CD8-positive, alpha-beta memory T cell (primary cell): ENCODE measurements at places on chromosomes 7 and 10. TPM values are rescaled to one million over a fixed set of nuclear protein-coding genes. Genes with fewer than 3 reads are reported as not detected.

DNA sequence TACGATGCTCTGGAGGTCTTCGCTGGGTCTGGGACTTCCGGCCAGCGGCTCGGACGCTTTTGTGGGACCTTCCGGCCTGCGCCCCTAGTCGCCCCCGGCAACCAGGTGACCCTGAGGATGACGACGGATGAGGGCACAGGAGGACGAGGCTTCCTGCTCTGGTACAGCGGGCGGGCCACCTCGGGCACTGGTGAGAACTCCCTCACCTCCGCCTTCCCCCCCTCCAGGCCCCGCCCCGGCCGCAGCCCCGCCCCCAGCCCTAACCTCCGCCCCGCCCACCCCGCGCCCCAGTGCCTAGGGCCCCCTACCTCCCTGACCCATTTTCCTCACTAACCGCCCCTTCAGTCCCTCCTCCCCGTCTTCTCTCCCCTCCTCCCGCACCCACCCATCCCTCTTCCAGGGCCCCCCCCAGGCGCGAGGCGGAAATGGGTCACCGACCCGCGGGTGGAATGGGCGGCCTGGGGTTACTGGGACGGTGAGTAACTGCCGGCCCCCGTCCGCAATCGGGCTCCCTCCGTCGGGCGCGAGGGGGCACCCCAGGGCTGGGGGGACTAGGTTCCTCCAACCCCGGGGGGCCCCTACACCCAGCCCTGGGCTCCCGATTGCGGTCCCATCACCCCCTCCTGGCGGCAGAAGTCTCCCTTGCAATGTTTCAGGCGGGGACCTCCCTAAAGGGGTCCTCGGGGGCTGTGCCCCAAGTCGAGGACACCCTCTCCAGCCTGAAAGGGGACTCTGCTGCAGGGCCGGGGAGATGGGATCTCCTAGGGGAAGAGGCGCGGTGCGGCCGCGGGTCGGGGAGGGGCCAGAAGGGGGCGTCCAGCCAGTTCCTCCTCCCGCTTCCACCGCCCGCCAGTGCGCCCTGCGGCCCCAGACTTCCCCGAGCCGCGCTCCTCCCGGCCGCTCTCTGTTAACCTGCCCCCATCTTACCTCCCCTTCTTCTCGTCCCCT lies 2.1 kb downstream of the PCOLCE start:
- peak; percentile 88 for DNase-seq

DNA sequence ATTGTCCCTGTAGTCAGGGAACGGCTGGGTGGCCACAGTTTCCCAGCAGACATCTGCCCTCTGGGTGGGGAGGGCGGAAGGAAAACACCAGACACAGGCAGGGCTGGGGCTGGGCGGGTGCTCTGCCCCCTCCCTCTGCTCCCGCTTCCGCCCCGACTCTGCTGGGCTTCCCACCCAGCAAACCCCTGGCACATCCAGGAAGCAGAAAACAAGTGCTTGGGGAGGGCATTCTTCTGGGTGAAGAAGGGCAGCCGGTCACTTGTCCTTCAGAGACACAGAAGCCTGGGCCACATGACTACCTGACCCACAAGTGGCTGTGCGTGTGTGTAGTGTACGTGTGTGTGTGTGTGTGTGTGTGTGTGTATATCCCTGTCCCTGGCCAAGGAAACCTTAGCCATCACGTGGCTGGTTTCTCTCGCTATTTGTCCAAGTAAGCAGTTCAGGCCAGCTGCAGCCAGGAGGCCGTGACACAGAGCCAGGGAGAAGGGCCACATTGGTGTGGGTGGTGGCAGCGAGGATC lies 77.9 kb downstream of the ZMIZ1 start:
- peak; percentile 34 for DNase-seq

GRCh38 chr10:3068201-3068967 lies 1.0 kb downstream of the PFKP start:
- DNase-seq = peak; percentile 62

GRCh38 chr7:50092579-50093491 lies at the start of gene ZPBP:
TSS of gene ZPBP (minus strand) at chr7:50093246. CDS start at chr7:50093194, 52 bp downstream.
- peak; percentile 64 for DNase-seq

HYAL4 gene
- total RNA-seq = not detected

PRR15 gene
- not detected for total RNA-seq

DNA sequence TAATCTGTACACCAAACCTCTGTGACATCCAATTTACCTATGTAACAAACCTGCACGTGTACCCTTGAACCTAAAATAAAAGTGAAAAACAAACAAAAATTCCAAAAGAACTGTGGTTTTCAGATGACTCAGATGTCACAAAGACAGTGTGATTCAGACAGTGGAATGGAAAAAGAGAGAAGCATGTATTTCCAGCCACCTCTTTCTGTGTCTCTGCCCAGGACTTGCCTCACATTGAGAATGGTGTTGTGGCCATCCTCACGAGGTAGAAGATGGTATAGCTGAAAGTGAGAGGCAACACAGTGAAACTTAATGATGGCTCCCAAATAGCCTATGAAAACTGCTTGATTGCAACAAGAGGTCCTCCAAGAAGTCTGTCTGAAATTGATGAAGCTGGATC lies 78.0 kb downstream of the ARL5B start:
- DNase-seq = no peak

DNA sequence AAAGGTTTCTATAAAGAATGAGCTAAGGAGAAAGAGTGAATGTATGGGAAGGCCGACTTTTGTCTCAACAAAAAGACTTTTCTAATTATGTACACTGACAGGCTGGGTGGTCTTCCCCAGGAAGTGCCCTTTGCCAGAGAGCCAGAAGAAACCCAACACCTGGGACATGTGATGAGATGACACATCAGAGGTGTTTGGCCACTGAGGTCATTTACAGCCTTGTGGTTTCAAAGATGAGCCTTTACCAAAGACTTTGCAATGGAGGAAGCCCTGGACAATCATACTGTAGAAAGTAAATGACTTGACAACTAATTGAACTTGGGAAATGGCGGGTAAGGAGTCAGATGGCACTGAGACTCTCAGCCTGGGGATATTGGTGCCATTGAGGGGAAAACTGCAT lies 3.4 kb upstream of the NRG3 start:
- DNase-seq = no peak

GRCh38 chr10:28897617-28898464 lies 220.5 kb downstream of the BAMBI start:
- no peak for DNase-seq

BBS9 gene
- 11.1 TPM for total RNA-seq

- no peak for DNase-seq
Observed at GRCh38 chr10:128998101-128998805, 468.8 kb upstream of the MGMT start.

TDRD1 gene
- 0.16 TPM for total RNA-seq

GRCh38 chr7:139246494-139246893 lies 15.5 kb downstream of the UBN2 start:
- DNase-seq = no peak

GRCh38 chr7:110973196-110973990 lies 117.5 kb upstream of the LRRN3 start:
- no peak for DNase-seq
